ENCODE measurements at places on chromosomes 2 and 18.

DNA sequence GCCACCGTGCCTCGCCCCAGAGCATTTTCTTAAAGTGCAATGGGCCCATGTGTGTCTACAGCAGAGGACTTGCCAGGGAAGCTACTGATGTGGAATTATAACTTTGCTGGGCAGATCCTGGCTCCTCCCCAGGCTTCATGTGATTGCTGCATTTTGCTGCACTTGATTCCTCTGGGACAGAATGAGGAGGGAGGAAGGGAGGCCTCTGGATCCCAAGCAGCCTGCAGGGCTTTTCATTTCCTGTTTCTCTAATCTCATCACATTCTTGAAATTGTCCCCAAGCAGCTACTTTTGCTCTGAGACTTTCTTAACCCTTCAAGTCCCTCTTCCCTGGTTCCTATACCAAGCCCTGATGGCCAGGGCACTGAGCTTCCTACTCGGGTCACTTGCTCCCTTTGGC, 134.4 kb upstream of the SEC11C start:
- no peak for DNase-seq

DNA sequence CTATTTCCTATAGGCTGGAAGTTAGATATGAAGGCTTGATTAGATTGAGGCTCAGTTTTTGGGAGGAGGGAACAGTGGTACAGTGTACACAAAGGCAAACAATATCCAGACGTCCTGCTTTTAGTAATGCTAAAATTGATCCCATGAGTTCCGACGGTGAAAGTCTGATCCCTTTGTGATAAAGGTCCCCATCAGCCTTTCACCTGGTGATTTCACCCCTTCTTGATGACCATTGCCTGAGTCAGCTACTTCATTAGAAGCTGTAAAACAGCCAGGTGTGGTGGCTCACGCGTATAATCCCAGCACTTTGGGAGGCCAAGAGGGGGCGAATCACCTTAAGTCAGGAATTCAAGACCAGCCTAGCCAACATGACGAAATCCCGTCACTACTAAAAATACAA, 29.7 kb downstream of the TWSG1 start:
- DNase-seq, result no peak

DNA sequence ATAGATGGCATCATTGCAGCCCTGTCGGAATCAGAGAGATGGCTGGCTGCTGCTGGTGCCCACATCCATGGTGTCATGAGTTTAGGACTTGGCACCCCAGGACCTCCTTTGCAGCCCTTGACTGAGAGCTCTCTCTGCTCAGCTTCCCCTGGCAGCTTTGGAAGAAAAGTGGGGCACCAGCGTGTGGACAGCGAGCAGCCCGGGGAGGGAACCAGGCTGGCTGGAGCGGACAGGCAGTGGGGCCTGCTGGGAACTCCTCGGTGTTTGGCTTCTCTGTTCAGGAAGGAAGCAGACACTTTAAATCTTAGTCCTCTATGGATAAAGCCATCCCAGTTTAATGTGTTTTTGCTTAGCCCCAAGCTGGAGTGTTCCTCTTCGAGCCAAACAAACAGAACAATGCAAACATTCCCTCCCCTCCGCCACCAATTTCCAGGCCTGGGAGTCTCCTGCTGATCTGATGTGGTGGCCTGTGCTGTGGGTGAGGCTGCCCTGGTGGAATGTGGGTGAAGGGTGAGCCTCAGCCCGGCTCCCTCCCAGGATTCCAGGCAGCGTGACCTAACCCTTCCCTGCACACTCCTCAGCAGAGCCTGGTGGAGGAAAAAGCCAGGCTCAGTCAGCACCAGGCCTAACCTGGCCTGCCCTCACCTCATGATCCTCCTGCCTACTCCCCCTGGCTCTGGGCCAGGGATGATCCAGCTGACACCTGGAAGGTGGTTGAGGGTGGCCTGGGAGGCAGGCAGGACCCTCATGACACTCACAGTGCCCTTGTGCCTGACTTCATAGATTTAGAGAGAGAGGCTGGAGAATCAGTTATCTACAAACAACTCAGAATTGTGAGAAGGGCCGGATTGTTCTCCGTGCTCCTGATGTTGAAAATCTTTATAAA, 21.6 kb upstream of the ITGB6 start:
- no peak for DNase-seq

DNA sequence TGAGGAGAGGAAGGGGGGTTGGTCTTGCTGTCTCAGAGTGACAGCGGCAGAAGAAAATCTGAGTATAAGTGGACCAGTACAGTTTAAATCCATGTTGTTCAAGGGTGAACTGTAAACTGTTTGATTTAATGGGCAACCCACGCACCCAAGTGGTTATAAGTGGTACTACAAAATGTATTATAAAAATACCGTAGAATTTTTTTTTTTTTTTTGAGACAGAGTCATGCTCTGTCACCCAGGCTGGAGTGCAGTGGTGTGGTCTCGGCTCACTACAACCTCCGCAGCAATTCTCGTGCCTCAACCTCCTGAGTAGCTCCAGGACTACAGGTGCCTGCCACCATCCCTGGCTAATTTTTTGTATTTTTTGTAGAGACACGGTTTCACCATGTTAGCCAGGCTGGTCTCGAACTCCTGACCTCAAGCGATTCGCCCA, 2.1 kb upstream of the CHCHD5 start:
- peak; percentile 59 for DNase-seq

- DNase-seq, result no peak
These were observed 320.0 kb downstream of the NCKAP5 start for GRCh38 chr2:133248264-133248663.

DNA sequence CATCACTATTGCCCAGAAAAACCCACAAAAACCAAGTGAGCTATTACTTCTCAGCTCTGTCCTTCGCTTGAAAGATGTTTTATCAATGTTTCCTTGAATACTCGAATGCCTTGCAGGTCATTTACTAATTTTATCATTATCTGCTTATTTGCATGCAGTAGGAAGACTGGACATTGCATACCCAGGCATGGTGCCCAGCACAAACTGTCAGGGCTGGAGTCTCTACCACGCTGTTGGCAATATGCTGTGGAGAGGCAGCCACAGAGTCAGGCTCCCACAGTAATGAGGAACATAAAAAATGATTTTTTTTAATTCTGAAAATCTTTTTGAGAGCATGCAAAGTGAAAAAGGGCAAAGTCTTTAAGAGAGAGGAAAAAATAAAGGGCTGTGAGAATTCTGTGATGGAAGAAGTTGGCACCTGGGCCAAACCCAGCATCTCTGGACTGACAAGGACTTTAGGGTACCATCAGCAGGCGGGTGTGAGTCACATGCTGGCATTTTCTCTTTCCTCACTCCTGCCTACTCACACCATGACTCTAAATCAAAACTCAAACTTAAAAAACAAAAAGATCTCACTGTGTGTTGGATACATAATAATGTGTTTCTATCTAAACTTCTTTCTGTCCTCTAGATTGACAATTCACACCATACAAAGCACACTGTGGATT, 709.8 kb upstream of the FANCL start:
- no peak for DNase-seq

DNA sequence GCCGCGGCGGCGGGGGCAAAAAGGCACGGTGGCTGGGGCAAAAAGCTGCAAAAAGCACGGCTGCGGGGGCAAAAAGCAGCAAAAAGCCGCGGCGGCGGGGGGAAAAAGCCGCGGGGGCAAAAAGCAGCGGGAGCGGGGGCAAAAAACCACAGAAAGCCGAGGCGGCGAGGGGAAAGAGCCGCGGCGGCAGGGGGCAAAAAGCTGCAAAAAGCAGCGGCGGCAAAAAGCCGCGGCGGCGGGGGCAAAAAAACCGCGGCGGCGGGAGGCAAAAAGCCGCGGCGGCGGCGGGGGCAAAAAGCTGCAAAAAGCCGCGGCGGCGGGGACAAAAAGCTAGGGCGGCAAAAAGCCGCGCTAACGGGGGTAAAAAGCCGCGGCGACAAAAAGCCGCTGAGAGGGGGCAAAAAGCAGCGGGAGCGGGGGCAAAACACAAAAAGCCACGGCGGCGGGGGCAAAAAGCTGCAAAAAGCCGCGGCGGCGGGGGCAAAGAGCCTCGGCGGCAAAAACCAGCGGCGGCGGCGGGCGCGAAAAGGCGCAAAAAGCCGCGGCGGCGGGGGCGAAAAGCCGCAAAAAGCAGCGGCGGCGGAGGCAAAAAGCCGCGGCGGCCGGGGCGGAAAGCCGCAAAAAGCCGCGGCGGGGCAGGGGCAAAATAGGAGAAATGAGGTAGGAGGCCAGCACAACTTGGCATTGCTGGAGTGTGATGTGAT, 123.4 kb downstream of the ANKRD30BL start:
- no peak for DNase-seq

DNA sequence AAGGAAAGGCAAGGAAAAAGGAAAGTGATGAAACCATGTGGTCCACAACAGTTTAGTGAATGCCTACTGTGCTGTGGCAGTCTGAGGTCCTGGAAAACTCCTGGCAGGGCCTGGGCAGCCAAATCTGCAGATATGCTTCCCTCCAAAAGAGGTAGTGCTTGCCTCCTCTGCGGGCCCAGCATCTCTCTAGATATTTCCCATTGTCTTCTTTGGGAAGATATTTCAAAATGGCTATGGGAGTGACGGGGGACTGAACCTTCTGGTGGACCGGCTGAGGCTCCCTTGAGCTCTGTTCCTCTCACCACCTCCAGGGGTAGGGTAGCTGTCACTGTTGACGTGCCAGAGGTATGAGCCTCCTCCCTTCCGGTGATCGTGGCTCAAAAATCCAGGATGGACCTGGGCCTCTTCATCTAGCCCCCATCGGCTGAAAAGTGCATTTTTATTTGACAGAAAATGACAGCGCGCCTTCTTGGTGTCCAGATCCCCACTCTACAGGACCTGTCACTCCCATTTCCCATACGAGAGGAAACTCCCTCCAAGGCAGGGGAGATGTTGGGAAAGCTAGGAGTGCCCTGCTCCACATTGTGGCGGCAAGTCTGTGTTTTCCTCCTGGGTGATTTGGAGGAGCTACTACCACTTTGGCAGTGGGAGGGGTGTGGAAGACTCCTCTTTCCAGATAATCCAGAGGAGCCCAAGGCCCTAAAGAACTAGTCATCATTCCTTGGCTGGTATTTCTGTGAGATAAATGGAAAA, 9.4 kb upstream of the PAX3 start:
- DNase-seq, result no peak

GRCh38 chr2:111702804-111703196, 181.2 kb downstream of the ANAPC1 start:
- DNase-seq, result no peak

DNA sequence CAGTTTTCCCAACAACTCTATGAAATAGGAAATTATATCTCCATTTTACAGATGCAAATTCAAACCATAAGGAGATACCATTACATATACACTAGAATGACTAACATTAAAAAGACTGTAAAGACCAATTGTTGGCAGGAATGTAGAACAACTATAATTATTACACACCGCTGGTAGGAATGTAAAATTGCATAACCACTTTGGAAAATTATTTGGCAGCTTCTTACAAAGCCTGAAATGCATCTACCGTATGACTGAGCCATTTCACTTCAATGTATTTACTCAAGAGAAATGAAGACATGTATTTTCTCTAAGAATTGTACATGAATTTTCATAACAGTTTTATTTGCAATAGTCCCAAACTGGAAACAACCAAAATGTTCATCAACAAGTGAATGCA, 189.1 kb upstream of the BCL2L11 start:
- DNase-seq, result no peak

DNA sequence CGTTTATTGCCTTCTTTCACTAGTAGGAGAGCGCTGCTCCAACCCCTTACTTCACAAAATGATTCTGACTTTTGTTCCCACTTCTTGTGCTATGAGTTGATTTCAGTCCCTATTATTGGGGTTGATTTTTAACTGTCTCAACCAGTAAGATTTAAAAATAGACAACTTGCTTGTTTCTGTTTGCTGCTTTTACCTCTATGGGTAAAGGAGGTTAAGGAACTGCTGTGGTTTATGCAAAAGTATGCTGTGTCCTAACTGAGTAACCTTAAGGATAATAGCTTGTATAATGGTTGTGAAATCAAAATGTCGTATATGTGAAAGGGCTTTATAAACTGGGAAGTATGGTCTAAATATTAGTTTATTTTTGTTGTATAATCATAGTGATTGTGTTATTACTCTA, 22.6 kb downstream of the ALMS1 start:
- no peak for DNase-seq

- DNase-seq, result no peak
These were observed 89.4 kb downstream of the HDAC4 start for GRCh38 chr2:239311132-239312040.

GRCh38 chr2:30691091-30691947, 115.9 kb downstream of the CAPN13 start:
- no peak for DNase-seq

GRCh38 chr2:180871649-180872048, 108.8 kb upstream of the UBE2E3 start:
- DNase-seq, result no peak

DNA sequence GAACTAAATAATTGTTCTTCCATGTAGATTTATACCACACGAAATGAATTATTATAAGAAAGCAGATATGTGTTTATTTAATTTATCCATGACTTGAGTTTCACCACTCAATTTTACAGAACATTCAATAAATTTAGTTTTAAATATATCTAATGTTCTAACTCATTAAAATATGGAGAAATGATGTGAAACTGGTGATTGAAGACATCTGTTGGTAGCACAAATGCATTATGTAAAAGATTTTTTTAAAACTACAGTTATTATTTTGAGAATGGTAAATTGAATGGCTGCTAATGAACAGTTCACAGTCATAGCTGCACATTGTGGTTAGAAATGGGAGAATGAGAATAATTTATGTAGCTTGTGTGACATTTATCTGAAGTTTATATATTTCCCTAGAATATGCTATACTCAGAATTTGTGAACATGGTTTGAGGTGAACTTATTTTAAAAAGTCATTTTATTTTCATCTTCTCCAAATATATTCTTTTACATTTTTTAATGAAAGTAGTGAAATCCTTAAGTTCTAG, 203.5 kb downstream of the DPP4 start:
- no peak for DNase-seq

- no peak for DNase-seq
These were observed 70.4 kb downstream of the ALPK2 start for GRCh38 chr18:58558471-58558870.

DNA sequence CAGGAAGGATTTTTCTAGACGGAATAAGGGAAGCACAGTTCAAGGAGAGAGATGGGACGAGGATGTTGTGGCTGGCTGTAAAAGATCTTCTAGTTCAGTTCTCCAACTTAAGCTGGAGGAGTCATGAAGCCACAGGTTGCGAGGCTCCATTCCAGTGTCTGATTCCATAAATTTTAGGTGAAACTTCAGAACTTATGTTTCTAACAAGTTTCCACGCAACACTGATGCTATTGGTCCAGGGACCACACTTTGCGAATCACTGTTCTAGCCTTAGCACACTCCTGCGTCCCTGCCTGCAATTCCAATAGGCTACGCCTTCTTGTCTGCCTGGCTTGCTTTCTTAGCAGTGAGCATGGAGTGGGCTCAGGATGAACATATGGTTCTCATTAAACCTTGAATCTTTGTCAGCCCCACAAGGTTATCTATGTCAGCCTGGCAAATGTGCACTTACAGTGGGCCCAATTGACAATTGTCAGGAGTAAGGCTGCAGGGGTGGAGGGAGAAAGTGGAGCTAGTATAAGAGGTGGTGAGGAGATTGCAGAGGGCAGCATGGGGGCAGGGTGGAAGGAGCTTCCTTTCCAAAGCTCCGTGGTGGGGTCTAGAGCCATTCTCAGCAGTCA, 438.1 kb upstream of the ST6GAL2 start:
- no peak for DNase-seq

- DNase-seq, result no peak
These were observed 290.6 kb downstream of the NDUFA10 start for GRCh38 chr2:239734436-239735005.

- peak; percentile 22 for DNase-seq
These were observed 42.9 kb downstream of the HDLBP start for GRCh38 chr2:241272303-241273209.
